Stimulated activated CD4-positive, alpha-beta T cell treated with anti-CD3 and anti-CD28 coated beads, Interleukin-1b, Interleukin-23, amount 100 ng/mL, for 1 hour (primary cell): ENCODE measurements at places on chromosomes 2 and 18.

DNA sequence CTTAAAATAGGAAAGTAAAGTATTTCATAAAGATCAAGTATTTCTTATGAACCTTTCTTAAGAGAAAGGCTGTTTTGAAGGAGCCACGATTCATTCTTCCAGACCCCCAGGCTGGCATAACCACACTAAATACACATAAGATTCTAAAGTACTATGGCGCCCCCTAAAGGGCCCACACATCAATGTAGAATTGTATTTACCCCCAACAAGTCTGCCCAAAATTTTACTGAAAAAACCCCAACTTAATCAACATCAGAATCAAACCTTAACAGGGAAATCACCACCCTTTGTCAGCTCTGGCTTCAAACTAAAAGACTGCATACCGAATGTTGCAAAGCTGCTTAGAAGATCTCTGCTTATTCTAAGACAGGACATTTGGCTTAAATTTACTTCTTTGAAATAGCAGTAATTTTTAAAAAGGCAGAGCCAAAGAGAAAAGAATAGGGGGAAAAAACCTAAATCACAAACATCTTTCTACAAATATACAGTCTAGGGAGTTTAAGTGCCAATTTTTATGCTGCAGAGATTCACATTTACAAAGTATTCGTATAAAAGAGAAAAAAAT, 20.4 kb upstream of the BCL2 start:
- no peak for DNase-seq

- DNase-seq: no peak
Observed at GRCh38 chr18:8980496-8980895, 122.0 kb upstream of the NDUFV2 start.

- DNase-seq: no peak
Observed at GRCh38 chr2:38076152-38076709, 280 bp upstream of the CYP1B1 start.

DNA sequence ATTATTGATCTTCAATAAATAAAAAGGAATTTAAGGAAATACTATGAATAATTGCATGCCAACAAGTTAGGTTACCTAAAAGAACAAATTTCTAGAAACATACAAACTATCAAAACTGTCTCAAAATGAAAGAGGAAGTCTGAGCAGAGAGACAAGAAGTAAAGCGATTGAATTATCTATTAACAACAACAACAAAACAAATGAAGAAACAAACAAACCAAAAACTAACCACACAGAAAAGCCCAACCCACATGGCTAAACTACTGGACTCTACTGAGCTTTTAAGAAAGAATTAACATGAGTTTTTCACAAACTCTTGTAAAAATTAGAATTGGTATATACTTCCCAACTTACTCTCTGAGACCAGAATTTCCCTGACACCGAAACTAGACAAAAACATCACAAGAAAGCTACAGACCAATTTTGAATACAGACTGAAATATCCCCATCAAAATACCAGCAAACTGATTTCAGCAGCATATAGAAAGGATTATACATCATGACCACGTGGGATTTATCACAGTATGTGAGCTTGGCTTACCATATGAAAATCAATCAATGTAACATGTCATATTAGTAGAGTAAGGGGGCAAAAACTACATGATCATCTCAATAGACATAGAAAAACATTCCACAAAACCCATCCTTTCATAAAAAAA, 16.6 kb upstream of the GALNT1 start:
- DNase-seq: no peak

DNA sequence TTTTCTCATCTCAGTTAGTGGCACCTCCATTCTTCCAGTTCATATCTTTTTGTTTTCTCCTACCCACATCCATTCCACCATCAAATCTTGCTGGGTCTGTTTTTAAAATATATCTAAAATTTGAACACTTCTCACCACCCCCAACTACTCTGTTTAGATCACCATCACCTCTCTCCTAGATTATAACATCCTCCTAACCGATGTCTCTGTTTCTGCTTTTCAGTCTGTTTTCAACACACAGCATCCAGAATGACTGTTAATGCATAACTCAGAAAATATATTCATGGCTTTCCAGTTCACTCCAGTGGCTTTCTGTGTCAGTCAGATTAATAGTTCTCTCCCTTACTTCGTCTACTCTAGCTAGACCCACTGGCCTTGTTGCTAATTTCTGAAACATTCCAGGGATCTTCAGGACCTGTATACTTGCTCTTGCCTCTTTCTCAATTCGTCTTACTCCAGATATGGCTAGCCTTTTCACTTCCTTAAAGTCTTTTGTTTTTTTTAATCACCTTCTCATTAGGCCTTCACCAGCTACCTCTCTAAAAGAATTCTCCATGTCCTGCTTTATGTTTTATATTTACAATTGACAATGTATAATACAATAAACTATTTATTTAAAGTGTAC, 105.3 kb downstream of the COMMD1 start:
- no peak for DNase-seq

DNA sequence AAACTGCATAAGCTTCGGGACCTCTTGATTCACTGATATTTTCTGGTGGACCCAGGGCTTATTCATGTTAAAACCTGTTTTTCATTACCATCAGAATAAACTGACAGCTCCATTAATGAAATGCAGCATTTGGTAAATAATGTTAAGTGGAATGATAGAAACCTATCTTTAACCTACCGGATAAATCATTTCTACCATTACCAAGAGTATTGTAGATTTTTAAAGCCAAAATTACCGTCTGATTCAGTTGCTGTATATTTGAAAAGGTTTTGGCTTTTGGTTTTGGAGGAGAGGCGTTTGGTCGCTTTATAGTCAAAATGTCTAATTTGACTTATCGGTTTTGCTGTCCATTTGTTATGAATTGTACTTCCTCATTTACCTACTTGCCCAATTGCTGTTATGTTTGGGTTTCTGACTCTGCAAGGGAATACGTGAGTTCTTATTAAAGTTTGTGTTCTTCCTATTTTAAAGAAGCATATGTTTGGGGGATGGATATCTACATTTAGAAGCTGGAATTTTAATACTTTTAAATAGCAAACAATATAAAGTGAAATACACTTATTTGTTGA, 1.0 kb upstream of the CUL3 start:
- DNase-seq: no peak

- DNase-seq: no peak
Observed at GRCh38 chr18:598124-598589, 1.4 kb downstream of the CLUL1 start.

GRCh38 chr18:9661564-9661963, 46.5 kb upstream of the RAB31 start:
- no peak for DNase-seq

- DNase-seq: no peak
Observed at GRCh38 chr2:101450965-101451364, 23.9 kb downstream of the RFX8 start.
